Stimulated activated CD4-positive, alpha-beta T cell treated with anti-CD3 and anti-CD28 coated beads, Interleukin-2, amount 100 ng/mL, for 48 hours (primary cell): ENCODE measurements at places on chromosomes 1 and 21.

DNA sequence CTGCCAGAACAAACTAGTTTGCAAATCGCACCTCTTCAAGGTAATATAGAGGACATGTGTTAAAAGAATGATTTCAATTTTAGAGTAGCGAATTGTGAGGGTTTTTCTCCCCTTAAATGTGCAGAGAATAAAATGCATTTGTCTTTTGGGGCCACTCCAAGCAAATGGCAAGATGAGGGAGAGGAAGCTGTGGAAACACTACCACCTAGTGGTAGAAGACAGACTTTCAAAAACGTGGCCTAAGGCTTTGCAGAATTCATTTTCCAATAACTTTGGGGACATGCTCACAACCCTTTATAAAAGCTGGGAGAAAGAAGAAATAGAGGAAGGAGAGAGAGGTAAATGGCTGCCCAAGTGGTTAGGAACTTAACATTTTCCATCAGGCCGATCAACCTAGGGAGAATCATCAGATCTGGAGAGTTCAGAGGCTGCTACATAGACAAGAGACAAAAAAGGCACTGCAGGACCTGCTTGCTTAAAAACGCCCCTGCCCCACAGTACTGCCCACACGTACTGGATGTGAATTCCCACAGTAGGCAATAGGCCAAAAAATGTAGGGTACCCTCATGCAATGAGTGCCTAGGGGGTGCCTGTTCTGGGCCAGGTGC, 15.7 kb upstream of the RCAN1 start:
- no peak for DNase-seq

DNA sequence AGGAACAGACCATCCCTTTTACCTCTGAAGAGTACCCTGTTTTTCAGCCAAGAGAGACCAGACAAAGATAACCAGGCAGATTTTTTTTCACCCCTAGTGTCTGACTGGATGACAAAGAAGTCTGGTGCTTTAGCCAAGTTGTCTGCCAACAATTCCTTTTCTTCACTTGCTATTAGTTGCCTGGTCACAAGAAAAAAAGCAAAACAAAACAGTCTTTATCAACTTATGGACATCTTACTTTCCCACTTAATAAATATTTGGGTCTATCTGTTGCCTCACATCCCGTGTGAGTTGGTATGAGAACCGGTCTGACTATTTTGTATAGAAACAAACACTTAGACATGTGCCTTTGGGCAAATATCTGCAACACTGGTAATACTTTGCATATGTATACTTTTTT, 662.9 kb downstream of the PLPP3 start:
- no peak for DNase-seq

DNA sequence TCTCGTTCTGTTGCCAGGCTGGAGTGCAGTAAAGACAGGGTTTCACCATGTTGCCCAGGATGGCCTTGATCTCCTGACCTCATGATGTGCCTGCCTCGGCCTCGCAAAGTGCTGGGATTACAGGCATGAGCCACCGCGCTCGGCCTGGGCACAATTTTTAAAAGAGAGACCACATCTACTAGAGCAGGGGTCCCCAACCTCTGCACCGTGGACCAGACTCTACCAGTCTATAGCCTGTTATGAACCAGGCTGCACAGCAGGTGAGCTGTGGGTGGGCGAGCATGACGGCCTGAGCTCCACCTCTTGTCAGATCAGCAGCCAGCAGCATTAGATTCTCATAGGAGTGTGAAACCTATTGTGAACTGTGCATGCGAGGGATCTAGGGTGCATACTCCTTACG, 20.8 kb downstream of the TNNT2 start:
- no peak for DNase-seq

GRCh38 chr1:24329797-24330543, 10.8 kb downstream of the GRHL3 start:
- DNase-seq = no peak

GRCh38 chr21:42213082-42213774, 5.7 kb upstream of the ABCG1 start:
- no peak for DNase-seq

DNA sequence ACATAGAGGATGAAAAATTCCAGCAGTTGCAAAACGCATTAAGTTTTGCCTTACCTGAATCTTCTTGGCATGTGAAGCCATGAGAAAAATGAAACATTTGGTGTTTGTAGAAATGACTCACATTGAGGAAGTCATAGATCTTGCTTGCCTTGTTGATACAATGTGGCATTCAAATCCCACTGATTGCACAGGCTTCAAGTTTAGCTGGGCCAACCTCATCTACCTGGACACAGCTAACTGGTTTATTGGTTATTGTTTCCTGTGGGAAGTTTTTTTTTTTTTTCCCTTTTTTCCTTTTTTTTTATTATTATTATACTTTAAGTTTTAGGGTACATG, 168.9 kb upstream of the C21orf91 start:
- DNase-seq = no peak

DNA sequence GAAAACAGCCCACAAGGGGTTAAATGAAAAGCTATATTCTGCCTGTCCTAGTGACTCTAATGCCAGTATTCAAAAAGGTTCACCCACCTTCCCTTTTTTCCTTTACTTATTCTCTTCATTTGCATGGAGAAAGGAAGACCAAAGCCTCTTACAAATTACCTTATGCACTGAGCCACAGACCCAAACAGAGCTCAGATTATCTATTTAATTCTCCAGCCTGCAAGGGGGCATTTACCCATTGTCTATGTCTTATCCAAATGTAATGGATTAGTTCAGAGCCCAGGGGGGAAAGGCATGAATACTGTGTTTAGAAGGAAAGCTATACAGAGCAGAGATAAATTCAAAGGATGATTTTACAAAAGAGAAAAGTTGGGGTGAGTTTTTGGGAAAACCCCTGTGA, 388.5 kb downstream of the OMA1 start:
- no peak for DNase-seq

DNA sequence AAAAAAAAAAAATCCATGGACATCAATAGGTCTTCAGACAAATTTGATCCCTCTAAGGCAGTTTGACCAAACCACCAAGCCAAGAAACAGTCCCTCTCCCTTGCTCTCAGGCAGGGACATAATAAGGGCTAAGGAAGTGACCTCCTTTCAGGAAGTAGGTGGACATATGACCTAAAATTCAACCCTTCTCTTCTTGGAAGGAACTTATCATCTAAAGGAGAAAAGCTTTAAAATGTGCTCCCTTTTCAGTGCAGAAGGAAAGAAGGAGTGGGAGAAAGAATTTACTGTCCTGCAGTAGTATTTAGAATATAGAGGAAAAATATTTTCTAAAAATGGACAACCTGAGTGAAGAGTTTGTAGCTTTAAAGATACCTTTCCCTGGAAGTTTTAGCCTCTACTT, 118.1 kb downstream of the DTL start:
- no peak for DNase-seq
